ENCODE measurements at places on chromosomes 5 and 9.
A peak's percentile ranks its signal among the peaks of the same experiment; 100 is the strongest.

- DNase-seq: no peak
These were observed 54.2 kb upstream of the NOTCH1 start for GRCh38 chr9:136599811-136600660.

DNA sequence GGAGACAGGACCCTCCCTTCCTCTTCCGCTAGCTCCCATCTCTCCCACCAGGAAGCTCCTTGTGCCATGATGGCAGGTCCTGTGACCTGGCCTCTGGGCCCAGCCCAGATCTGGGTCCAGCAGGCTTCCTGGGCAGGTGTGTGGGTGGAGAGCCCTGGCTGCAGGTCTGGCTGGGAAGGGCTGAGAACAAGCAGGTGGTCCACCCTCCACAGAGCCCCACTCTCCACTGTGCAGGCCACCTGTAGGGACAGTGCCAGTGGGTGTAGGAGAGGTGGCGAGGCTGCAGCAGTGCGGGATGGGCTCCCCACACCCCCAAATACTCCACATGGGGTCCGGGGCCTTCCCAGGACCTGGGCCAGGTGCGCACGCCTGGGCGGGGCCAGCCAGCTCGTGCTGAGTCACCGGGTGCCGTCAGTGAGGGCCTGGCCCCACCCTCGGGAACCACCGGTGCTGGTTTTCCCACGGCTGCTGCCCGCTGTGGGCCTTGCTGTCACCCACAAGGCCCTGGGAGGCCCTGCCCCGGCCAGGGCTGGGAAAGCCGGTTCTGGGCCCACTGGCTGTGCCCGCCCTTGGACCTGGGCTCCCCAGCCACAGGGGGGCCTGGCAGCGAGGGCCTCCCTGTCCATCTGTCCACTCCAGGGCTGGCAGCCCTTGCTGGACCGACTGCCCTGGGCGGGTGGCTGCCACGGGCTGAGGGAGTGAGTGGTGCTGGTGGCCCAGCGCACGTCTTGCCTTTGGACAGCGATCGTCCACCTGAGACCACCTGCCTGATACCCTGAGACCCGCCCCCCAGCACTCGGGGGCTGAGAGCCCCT, 9.3 kb upstream of the NRARP start:
- DNase-seq: no peak

GRCh38 chr5:163379298-163380155, 57.9 kb upstream of the CCNG1 start:
- no peak for DNase-seq

DNA sequence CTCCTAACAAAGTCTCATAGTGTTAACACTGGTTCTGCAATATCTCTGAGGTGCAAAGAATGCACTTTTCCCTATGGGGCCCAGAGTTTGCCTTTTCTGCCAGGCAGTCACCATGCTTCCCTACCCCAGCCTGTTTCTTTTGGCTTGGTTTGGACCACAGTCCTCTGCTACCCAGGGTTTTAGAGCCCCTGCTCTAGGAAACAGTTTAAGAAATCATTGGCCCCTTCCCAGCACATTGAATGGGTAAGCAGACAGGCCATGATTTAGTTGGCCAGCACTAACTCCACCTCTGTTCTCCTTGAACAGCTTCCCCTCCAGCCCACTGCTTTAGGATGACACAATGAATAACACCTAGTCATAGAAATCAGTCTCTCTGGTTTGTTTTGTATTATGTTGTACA, 73.2 kb downstream of the UBAP1 start:
- no peak for DNase-seq

- no peak for DNase-seq
These were observed 128.3 kb downstream of the ZCCHC7 start for GRCh38 chr9:37248651-37249163.

GRCh38 chr9:26723486-26723885, 169.1 kb downstream of the CAAP1 start:
- DNase-seq: peak; percentile 10

Measured in stimulated activated CD4-positive, alpha-beta T cell treated with anti-CD3 and anti-CD28 coated beads, Interleukin-12 subunit alpha, Interleukin-12 subunit beta, amount 100 ng/mL, for 24 hours (primary cell).